ENCODE measurements at places on chromosomes 7 and 10.

DNA sequence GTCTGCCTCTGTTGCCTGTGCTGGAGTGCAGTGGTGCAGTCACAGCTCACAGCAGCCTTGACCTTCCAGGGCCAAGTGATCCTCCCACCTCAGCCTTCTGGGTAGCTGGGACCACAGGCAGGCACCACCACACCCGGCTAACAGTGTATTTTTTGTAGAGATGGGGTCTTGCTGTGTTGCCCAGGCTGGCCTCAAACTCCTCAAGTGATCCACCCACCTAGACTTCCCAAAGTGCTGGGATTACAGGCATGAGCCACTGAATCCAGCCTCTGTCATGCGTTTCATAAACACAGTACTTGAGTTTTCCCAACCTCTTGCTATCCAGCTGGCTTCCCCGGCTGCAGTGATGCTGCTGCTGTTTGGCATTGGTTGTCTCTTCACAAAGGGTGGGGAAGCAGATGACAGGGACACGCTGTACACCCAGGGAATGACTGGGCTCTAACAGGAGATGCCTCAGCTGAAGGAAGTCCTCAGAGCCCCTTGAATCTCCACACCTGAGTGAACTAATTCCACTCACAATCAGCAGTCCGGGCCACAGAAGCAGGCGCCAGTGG is 191.5 kb downstream of the DIP2C start:
- no peak for DNase-seq

- DNase-seq, result no peak
Observed at GRCh38 chr7:44336491-44336890, 11.1 kb upstream of the CAMK2B start.

DNA sequence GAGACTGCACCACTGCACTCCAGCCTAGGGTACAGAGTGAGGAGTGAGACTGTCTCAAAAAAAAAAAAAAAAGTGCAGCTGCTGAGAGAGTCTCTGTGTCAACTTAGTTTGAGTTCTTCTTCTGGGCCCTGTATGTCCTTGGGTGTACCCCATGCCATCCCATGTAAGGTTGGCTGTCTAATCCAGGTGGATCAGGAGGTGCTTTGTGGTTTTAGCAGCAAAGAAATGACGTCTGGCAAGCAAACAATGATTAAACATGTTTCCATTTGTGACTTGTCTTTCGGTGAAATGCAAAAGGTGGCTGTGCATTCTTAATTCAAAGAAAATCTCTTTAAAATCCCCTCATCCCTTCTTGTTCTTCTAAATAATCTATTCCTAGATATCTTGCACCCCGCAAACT is 255.9 kb downstream of the ANKRD30A start:
- no peak for DNase-seq

DNA sequence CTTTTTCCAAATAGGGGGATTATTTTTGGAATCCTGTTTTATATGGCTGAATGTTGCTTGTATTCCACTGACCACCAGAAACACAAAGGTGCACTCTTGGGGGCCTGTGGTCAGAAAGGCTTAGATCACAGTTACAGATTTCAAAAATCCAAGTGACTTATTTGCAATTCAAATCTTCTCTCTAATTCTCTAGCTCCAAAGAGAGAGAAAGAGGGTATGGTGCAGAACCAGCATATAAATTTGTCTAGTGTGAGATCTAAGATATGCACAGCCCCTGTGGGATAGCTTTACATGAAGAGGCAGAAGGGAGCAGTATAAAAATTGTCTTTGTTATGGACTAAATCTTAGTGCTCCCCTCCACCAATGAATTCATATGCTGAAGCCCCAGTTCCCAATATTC is 1121.7 kb upstream of the CELF2 start:
- no peak for DNase-seq

DNA sequence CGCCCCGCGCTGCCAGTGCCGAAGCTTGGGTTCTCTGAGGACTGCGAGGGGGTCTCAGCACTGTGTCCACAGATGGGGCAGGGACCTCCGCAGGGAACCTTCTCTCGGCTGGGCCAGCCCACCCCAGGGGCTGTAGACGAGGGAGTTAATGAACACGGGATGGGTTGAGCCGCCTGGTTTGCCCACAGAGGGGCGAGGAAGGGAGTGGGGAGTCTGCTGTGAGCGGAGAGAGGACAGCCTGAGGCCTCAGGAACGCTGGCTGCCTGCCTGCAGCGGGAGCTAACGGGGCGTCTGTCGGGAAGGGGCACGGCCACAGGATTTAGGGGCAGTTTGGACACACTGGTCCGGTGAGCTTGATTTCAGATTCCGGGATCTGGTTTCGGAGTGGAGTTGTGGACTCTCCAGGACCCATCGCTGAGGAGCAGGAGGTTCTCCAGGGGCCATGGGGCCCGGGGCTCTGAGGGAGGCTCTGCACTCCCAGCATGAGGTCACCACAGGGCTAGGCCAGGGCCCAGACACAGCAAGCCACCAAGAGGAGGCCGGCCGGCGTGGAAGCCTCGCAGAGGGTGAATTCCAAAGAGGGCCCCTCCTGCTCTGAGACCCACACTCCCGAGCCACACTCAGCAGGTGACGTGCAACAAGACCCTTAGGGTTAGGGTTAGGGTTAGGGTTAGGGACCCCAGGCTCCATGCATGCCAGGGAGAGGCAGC is 19.0 kb upstream of the FAM20C start:
- no peak for DNase-seq

GRCh38 chr10:44774676-44775401 is 136.3 kb upstream of the TMEM72 start:
- DNase-seq, result no peak

DNA sequence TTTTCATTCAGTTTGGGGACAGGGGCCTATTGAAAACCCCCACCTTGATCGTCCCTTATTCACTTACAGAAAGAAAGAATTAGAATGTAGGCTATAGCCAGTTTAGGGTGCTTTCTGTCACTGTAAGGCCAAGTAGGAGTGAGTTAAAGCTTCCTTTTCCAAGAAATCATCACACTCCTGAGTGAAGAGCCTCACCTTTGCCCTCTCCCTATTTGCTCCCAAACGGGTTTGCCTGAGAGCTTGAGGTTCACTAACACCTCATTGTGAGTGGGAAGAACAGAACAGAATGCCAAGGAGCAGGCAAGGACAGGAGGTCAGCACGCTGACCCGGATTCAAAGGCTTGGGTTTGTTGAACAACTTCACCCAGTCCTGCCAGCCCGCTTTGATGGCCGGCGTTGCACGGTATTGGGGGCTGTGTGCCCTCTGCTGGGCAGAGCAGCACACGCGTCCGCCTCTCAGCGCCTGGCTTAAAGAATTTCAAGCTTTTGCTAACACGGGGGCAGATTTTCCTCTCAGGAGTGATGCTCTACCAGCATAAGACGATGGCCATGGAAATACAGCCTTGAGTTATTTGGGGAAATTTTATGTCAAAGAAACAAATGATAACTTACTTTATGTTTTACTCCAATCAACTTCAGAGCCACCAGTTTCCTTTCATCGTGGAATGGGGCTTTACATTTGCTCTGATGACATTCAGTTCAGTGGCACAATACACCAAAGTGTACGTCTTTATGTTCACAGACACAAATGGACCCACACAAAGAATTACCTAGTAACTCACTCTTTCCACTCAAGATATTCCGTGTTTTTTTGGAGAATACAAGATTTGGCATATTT is 470.0 kb downstream of the SUGCT start:
- no peak for DNase-seq

- DNase-seq, result no peak
Observed at GRCh38 chr7:55120501-55121198, 101.8 kb downstream of the EGFR start.

DNA sequence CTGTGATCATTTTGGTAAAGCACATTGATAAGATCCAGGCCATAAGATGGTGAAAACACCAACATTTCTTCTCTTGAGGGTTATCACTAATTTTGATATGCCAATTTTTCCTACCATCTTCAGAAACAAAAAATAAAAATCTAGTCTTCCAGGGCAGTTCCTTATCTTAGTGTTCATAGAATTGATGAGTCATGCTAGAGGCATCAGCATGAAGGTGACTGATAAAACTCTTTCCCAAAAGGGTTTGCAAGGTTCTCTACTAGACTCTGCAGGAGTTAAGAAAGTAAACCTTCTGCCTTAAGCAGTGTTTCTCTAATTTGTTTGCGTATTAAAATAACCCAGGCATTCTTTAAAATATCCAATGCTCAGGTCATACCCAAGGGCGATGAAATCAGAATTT is 483.1 kb upstream of the CNTNAP2 start:
- no peak for DNase-seq

DNA sequence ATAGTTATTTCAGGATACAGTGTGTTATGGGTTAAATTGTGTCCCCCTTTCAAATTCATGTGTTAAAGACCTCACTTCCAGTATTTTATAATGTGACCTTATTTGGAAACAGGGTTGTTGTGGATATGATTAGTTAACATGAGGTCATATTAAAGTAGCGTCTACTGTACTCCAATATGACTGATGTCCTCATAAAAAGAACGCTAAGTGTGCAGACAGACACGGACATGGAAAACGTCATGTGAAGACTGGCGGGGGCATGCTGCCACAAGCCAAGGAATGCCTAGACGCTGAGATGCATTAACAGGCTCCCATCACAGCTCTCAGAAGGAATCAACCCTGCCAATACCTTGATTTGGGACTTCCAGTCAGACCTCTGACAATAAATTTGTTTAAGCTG is 1.5 kb upstream of the WDR37 start:
- no peak for DNase-seq

All from stimulated activated CD4-positive, alpha-beta T cell treated with anti-CD3 and anti-CD28 coated beads, Interleukin-15, amount 100 ng/mL, for 1 hour (primary cell).